Retina (tissue), 1 donor: ENCODE measurements at places on chromosomes 7 and 10.

DNA sequence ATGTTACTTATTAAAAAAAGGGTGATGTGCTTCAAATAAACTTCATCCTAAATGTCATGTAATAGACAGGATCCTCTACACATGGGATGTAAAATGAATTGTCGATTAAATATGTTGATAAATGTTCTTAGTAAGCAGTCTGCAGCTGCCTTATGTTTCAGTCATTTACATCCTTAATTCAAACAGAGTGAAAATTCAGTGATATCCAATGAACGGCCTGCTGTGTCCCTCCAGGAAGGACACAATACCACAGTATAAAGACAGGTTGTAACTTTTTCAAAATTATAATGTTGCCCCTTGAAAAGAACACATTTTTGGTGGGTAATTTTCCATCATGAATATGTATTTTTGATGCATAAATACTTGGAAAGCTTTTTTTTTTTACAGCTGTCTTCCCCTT lies 266.5 kb upstream of the SEMA3A start:
- DNase-seq, result no peak

GRCh38 chr10:53064614-53065013 lies 292.0 kb upstream of the MBL2 start:
- DNase-seq, result no peak

- DNase-seq, result no peak
Measured at GRCh38 chr10:48518986-48519385, 85.9 kb downstream of the ARHGAP22 start.

GRCh38 chr7:45581271-45581780 lies 7.2 kb downstream of the ADCY1 start:
- no peak for DNase-seq

DNA sequence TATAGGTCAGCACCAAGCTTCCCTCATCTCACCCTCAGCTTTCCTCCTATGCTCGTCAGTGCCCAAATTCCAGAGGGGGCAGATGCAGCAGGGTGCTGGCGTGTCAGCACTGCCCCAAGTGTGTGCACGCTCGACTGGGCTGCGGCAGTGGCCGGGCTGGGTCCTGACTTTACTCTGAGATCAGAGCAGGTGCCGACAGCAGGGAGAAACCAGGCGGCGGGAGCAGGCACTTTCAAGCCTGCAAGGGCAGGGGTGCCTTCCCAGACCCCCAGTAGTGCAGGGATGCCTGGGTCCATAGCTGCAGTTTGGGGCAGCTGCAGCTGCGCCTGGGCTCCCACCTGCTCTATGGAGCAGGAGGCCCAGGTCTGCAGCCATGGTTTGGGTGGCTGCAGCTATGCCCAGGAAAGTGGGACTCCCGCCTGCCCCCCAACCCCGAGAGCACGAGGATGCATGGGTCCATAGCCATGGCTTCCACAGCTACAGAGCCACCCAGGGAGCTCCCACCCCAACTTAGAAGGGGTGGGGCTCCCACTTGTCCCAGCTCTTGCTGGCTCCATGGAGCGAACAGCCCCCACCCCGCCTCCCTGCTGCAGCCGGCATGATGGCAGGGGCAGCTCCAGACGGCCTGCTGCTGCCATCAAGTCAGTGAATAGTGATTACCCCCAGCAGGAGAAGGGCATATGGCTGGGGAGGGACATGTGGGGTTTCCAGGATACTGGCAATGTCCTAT lies 199.2 kb upstream of the KMT2E start:
- no peak for DNase-seq

DNA sequence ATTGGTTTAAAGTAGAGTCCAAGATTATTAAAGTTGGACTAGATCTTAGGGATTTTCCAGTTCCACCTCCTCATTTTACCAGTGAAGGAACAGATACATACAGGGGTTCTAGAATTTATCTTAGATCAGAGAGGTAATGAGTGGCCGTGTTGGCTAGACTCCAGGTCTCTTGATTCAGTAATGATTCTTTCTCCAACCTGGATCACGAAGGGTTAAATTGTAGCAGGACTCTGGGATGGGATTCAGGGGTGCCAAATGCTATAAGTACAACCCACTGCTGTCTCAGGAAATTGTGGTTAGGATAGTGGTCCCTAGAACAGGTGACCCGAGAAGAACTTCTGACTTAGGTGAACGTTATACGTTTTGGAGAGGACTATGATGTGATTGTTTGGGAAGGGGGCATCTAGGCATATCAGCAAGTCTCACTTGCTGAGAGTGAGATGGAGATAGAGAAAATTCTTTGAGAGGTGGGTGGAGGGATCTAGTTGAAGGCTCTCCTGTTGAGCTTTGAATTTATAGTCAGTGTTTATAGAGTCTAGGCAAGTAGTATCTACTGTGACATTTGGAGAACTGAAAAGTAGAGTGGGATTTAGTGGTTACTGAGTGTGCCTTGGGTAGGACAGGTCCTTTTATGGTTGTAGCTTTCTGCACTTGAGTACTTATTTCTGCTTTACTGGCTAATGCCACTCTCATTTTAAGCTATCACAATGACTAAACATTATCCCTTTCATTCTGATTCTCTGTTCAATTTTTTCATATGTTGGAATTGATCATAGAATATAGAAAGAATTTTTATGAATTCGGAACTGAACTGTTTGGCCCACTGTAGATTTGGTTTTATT lies 58.3 kb downstream of the ST7 start:
- DNase-seq, result no peak

DNA sequence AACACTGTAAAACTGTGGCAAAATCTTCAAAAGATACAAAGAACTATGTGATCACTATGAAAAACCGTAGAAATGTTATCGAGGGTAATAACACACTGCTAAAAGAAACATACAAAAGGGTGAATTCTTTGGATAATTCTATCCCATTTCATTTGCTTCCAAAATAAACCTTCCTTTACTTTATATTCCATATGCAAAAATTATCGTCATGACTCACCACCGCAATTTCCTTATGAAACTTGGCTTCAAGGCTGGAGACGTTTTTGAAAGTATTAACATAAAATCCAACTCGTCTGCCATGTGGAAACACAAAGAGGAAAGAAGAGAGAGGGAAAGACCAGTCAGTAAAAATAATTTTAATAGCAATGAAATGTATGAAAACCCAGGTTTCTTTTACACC lies 165.2 kb downstream of the AMPH start:
- DNase-seq, result no peak

DNA sequence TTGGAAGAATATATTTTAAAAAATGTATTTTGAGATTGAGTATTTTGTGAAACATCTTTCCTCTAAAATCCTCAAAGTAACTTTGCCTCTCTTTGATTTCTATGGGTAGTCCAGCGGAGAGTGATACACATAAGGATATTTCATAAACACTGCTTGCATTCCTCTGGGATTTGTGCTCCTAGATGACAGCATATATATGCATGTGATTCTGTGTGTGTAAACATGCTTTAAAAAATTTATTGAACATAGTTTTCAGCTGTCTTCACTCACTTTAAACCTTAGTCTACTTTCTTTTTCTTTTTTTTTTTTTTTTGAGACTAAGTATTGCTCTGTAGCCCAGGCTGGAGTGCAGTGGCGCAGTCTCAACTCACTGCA lies 84.6 kb downstream of the KAT6B start:
- no peak for DNase-seq

- no peak for DNase-seq
Measured at GRCh38 chr10:43114743-43115611, 23.3 kb upstream of the CSGALNACT2 start.

- no peak for DNase-seq
Measured at GRCh38 chr10:75179657-75180177, 30.9 kb upstream of the VDAC2 start.

- no peak for DNase-seq
Measured at GRCh38 chr10:72292223-72292691, 18.5 kb downstream of the DDIT4 start.

DNA sequence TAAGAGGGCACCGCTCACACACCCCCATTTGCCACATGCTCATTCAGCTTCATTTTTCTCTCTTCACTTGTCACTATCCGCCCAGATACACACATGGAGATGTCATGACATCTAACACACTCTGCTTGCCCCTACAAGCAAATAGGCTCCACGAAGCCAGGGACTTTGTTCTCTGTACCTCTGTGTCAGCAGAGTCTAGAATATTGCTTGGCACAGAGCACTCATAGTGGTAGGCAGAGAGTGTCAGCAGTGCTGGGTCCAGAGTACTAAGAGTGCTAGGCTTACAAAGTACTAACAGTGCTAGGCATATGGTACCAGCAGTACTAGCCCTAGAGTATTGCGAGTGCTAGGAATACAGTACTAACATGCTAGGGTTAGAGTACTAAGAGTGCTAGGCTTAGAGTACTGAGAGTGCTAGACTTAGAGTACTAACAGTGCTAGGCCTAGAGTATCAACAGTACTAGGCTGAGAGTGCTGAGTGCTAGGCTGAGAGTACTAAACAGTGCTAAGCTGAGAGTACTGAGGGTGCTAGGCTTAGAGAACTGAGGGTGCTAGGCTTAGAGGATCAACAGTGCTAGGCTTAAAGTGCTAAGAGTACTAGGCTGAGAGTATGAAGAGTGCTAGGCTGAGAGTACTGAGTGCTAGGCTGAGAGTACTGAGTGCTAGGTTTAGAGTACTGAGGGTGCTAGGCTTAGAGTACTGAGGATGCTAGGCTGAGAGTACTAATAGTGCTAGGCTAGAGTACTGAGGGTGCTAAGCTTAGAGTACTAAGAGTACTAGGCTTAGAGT lies 166.1 kb downstream of the PRKAG2 start:
- DNase-seq, result no peak

- DNase-seq, result no peak
Measured at GRCh38 chr7:42167206-42167605, 69.8 kb downstream of the GLI3 start.

DNA sequence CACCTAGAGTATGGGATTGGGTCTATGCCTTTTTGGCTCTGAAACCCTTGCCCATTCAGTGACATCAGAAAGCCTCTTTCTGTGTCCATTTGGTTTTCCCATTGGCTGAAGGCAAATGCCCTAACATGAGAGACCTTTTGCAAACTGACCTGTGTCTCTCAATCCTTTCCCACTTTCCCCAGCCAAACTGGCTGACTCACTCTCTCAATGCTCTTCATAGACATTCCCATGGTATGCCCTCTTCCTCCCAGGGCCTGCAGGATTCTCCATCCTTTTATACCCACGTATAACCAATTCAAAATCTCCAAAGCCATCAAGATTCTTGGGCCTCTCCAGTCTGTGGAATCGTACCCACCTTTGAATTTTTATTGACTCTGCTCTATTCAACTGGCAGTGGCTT lies 563.3 kb downstream of the GATA3 start:
- DNase-seq, result no peak

DNA sequence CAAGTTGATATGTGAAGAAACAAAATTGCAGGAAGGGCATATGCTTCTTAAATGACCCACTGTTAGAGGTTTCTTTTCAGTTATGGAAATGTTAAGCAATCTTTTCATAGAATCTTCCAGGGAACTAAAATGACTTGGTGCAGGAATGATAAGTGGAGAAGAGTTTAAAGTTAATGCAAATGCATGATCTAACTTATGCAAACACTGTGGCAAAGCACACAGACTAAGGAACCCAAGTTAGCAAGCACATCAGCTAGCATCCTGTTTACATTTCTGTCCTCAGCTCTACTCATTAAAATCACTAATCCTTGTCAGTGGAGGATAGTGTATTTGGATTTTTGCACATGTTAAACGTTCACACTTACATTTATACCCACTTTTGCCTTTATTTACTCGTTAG lies 9.3 kb downstream of the CLCN1 start:
- DNase-seq, result no peak

- DNase-seq, result no peak
Measured at GRCh38 chr10:3393958-3394357, 221.4 kb upstream of the PITRM1 start.

DNA sequence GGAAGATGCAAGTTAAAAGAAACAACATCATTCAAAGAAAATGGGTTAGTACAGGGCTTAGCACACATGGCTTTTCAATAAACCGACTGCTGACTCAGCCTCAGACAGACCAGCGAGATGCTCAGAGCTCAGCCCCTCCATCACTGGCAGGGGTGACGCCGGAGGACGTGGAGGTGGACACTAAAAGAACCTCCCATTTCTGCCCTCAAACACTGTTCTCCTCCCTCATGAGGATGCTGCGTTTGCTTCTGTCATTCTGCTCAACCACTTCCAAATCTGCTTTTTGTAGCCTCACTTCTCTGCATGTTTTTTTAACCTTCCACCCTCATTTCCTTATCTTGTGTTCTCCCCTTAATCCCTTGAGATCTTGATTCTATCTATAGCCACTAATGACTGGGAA lies 15.3 kb downstream of the DENND11 start:
- DNase-seq, result no peak

DNA sequence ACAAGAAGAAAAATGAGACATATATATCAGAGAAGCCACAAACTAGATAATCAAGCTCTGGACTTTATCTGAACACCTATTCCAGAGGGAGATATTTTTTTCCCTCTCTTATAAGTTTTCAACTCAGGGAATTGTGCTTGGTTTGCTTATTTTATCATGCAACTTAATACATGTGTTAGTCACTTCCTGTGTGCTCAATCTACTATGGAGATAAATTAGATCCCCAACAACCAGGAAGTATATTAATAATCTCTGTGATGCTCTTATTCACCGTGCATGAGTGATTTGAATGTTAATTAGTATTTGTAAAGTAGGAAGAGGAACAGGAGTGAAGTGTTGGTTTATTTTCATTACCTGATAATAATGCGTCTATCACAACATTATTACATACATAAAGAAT lies 38.8 kb upstream of the ZNF365 start:
- no peak for DNase-seq

DNA sequence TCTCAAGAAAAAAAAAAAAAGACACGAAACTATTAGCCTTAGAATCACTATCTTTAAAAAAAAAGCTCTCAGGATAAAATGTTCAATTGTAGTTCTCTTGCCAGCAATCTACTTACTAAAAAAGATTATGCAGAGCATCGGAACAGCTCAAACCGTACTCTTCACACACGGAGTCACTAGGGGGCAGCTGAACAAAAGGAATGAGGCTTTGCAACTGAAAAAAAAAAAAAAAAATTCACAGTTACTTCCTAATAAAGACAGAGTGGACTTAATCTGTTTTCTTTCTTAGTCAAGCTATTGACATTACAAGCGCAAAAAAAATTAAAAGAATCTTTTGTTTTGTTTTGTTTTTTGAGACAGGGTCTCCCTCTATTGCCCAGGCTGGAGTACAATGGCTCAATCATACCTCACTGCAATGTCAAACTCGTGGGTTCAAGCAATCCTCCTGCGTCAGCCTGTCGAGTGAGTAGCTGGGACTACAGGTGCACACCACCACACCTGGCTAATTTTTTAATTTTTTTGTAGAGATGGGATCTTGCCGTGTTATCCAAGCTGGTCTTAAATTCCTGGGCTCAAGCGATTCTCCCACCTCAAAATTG lies 11.5 kb downstream of the PMS2 start:
- peak; percentile 56 for DNase-seq

DNA sequence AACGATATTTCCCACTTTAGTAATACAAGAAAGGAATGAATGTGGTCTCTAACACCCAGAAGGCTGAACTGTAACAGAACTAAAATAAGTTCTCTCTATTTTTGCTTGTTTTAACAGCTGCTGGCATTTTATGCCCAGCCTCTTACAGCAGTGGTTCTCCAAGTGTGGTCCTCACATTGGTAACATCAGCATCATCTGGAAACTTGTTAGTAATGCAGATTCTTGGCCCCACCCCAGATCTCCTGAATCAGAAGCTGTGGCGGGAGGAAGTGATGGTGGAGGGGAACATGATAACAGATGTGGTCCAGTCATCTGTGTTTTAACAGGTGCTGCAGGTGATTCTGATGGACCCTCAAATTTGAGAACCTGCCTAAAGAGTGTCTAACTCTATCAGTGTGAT lies 170.1 kb downstream of the TMEM26 start:
- DNase-seq, result no peak

- no peak for DNase-seq
Measured at GRCh38 chr10:111551001-111551400, 474.2 kb downstream of the ADRA2A start.
